ENCODE measurements at places on chromosomes 7 and 10.

GRCh38 chr10:63286754-63287264 is 153.7 kb downstream of the NRBF2 start:
- DNase-seq, result no peak

GRCh38 chr7:28986028-28986764 is 28.1 kb upstream of the TRIL start:
- DNase-seq, result no peak

DNA sequence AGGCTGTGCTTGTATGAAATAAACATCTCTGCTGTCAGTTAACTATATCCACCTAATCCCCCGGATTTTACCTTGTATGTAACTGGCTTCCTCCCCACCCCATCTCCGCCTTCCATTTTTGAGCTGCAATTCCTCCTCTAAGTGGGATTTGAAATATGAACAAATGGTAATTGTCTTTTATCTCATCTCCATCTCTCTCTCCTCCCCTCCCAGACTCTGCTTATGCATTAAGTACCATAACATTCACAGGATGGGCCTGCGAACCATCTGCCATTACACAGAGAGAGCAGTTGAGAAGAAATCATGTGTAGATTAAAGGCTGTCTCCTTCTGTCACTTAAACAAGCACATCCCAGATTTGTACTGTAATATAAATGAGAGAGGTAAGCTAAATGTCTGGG is 1169.9 kb downstream of the TYW1 start:
- DNase-seq, result no peak

DNA sequence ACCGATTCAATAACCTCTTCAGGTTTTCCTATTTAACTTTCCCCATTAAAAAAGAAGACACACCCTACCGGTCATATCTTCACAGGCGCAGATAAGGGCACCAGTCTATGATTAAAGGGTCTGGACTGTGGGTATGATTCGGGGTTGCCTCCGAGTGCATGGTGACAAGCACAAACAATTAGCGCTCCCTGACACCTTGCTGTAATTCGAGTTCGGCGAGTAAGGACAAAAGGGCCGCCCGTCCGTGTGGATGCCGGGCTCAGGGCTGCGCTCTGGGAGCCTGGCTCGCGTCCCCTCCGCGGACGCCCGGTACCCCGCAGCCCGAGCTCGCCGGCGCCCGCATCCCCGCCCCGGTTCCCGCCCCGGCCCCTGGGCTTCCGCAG is 111.9 kb upstream of the RHEB start:
- DNase-seq, result no peak

GRCh38 chr10:74347522-74347921 is 196.5 kb downstream of the ADK start:
- DNase-seq, result no peak

- DNase-seq, result no peak
Observed at GRCh38 chr7:17822547-17823173, 117.6 kb downstream of the SNX13 start.

DNA sequence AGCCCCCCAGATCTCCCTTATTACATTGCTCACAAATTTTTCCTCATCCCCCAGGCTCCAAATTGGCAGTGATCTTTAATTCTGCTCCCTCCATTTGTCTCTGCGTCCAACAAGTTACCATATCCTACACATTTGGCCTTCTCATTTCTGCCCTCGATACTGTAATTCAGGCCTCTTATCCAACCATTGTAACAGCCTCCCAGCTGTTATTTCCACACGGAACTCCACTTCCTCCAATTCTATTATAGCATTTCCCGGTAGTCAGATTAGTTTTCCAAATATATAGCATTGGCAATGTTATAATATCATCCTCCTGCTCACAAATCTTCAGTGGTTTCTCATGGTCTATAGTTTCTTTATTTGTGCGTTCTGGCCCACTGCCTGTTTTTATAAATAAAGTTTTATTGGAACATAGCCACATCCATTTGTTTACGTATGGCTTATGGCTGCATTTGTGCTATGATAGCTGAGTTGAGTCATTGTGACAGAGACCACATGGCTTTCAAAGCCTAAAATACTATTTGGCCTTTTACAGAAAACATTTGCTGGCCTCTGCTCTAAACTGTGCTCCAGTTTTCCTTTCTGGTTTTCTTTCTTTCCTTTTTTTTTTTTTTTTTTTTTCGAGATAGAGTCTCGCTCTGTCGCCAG is 126.5 kb upstream of the ZNF438 start:
- DNase-seq, result no peak

Data from stimulated activated CD8-positive, alpha-beta memory T cell treated with anti-CD3 and anti-CD28 coated beads, Interleukin-4, amount 100 ng/mL, for 4 hours (primary cell).